GM12864 (cell line): ENCODE measurements at places on chromosomes 7 and 10.

- DNase-seq = no peak
These were observed 154.1 kb upstream of the ADO start for GRCh38 chr10:62650411-62650810.

DNA sequence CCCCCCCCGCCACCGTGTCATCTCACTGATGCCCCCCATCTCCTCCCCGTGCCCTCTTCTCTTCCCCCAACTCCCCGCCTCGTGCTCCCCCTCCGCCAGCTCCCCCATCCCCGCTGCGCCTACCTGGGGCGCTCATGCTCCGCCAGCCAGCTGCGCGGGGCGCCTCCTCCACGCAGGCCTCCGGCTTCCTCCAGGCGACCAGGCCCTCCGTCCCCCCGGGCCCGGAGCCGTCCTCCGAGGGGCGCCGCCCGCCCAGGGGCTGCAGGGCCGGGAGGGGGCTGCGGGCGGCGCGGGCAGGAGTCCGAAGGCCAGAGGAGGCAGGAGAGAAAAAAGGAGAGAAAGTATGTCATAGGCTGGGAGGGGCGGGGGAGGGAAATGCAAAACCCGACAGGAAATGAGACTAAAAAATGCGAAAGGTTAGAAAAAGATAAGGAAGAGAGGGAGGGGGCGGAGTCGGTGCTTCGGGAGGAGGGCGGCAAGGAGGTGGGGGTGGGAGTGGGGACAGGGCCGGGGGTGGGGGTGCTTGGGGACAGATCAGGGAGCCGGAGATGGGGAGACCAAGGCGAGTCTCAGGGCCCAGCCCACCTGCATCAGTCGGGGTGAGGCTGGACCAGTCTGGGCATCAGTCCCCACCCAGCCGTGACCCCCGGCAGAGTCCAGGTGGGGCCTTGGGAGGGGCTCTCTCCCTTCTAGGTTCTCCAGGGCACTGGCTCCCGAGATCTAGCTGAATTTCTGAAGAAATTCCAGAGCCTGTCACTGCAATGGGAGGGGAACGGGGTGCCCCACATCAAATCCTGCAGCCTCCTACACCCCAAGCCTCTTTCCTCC lies at the start of gene CARD11:
Gene CARD11, minus strand, starts transcription at position 324 of the 828 bp plus-strand sequence. CDS start 85,361 bp downstream, outside the sequence.
- no peak for DNase-seq

GRCh38 chr7:5625938-5626337 lies 155.5 kb downstream of the RNF216 start:
- DNase-seq = no peak

DNA sequence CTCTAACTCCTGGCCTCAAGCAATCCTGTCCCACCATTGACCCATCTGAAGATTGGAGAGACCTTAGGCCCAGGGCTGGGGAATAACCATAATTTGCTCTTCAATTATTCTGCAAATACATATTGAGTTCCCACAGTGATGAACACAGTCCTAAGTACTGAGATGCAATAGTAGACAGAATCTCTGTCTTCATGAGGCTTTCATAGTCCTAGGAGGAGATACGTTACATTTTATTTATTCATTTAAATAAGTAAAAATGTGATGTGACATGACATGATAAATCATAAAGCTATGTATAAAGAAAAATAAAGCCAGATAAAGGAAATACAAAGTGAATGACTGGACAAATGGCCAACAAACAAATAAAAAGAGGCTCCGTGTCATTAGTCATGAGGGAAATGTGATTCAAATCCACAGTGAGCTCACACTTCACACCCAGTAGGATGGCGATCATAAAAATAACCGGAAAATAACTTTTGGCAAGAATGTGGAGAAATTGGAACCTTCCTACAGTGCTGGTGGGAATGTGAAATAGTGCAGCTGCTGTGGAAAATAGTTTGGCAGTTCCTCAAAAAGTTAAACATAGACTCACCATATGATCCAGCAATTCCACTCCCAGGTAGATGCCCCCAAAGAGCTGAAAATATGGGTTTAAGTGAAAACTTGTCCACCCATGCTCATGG lies 52.1 kb upstream of the JCAD start:
- no peak for DNase-seq

DNA sequence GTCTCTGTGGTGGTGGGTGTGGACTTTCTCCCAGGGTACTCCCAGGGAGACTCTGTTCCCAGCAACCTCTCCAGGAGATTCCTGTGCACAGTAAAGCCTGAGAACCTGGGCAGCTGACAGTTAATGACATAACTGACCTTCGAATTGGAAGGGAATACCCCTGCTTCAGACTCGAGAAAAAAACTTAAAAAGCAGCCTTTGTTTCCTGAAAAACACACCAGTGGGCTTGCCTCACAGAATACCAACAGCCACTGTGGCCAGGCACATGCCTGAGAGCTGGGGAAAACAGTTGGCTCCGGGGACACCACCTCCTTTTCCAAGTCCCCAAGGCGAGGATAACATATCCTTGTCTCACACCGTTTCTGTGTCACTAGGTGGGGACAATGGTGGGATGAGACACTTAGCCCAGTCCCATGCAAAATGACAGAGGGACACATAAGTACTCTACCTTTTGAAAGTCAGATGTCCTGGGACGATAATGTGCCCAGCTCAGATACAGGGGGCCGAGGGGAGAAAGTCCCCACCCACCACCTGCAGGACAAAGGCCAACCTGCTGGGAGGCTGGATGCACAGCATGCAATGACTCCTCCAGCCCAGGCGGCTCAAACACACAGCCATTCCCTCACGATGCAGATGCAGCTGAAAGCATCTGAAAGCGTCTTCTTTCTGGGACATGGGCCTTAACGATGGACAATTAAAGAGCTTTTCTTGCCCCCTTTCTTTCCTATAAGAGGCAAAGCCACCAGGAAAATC lies 65.6 kb downstream of the HIPK2 start:
- no peak for DNase-seq

GRCh38 chr10:44660271-44660670 lies 250.9 kb upstream of the TMEM72 start:
- DNase-seq = no peak

- no peak for DNase-seq
These were observed 131.8 kb downstream of the PTPN20 start for GRCh38 chr10:47042780-47043750.

DNA sequence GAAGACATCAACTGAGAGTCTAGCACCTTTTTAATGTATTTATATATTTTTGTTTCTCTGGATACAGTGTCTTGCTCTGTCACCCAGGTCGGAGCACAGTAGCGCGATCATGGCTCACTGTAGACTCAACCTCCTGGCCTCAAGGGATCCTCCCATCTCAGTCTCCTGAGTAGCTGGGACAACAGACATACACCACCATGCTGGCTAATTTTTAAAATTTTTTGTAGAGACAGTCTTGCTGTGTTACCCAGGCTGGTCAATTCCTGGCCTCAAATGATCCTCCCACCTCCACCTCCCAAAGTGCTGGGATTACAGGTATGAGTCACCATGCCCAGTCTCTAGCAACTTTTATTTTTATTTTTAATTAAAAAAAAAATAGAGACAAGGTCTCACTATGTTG lies 51.4 kb upstream of the ANLN start:
- no peak for DNase-seq

DNA sequence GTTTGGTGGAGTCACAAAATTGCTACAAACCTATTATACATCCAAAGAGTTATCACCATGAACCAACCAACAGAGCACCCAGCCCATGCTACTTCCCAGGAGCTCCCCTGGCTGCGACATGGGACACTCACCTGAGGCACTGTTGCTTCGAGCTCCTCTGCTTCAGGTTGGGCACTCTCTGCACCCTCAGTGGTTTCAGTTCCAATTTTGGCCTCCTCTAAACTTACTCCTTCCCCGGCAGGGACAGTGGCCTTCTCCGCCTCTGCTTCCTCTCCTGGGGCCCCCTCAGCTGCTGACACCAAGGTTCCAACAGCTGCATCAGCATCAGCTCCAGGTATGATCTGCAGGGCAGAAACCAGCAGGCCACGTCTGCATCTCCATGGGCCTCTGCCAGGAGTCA lies 120.4 kb upstream of the TARP start:
- peak; percentile 7 for DNase-seq
